ENCODE measurements at places on chromosomes 16 and 17.
A peak's percentile ranks its signal among the peaks of the same experiment; 100 is the strongest.

GRCh38 chr17:75183999-75184884 is 1.5 kb upstream of the SUMO2 start:
- no peak for DNase-seq

GRCh38 chr17:74259667-74260524 is 14.1 kb upstream of the DNAI2 start:
- no peak for DNase-seq

DNA sequence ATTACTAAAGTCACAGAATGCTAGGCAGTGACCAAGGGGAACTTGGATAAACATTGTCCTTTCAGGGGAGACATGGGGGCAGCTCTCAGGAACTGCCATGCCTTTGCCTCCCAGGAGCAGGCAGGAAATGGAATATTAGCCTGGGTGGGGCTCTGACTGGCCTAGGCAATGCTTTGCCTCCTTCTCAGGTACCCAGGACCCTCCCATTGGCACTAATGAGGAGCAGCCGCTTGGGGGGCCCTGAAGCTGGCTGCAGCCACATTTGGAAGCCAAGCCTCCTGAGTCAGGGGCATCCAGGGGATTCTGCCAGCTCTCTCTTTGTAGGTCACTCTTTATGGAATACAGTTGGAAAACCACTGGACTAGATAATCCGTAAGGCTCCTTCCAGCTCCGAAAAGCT is 5.5 kb downstream of the CPSF4L start:
- DNase-seq, result no peak

GRCh38 chr17:31541559-31541958 is 150.1 kb downstream of the RAB11FIP4 start:
- no peak for DNase-seq

DNA sequence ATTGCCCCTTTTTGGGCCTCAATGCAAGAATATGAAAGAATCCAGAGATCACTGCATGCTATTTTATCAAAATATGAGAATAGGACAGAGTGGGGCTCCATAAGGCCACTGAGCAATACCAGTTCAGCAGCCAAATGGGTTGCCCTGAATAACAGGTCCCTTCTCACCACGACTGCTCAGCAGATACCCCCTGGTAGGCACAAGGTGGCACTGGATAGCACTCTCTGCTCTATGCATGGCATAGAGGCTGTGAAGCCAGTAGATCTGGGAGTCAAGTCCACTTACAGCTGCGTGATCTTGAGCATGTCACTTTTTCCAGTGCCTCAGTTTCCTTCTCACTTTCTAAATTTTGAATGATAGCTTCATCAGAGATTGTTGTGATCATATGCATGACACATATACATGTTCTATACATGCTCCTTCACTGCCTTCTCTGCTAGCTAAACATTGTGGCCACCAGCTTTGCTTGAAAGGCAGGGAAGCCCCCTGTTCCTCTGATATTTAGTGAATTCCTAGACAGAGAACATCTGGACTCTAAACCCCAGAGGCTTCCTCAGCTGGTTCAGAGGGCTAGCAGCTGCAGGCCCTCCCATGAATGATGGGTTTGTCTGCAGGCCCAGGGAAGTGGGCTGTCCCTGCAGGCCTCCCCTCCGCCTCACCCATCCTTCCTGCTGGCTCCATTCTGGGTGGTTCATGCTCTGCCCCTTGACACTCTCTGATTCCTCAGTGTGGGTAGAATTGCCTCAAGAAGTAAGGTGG is 84.9 kb upstream of the ASIC2 start:
- no peak for DNase-seq

- peak; percentile 32 for DNase-seq
These were observed at the start of gene HES7 for GRCh38 chr17:8123695-8124349. Gene HES7, minus strand, starts transcription at chr17:8124106. Its CDS starts 22 bp downstream, at chr17:8124084.
